ENCODE measurements at places on chromosomes 2 and 18.

DNA sequence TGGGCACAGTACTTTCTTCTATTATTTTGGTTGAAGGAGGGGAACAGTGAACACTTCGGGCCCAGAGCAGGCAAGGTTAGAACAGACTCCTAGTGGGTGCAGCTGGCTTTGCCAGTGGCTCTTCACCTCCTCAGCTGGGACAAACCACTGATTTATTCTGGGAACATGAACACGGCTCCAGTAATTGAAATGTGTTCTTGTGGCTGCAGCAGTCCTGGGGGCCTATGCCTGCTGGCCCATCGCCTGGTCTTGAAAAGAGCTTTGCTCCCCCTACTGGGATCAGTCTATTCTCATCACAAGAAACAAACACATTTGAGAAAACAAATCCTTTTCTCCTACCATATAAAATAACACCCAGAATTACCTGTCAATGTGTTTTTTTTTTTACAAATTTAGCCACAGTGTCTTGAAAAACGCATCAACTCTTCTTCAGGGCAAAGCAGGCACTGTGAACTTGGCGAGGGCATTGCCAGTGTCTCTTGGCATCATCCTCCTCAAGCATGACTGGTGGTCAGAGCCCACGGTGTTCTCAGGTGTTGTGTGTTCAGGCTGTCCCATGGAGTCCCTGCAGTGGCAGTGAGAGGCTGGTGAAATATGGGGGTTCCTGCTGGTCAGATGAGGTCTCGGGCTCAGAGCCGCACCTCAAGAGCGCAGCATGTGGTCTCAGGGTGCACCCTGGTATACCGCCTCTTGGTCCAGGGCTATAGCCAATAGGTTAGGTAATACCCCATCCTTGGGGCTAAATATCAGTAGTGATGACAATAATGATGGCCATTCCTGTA, 51.3 kb downstream of the RNF144A start:
- DNase-seq: no peak

DNA sequence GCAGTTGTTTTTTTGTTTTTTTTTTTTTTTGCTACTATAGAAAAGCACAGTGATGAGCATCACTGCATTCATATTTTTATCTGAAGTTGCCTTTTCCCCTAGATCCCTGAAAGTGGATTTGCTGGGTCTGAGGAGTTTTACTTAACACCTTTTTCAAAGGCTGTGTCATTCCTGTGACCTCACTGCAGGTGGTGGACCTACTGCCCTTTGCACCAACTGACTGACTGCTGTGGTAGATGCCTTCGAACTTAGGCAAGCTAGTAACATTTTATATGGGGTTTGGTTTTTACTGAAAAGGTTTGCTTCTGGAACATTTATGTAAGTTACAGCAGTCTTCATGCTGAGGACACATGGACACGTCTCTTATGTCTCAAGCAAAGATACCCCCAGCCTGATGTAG, 36.2 kb downstream of the SPTBN1 start:
- DNase-seq: no peak

- DNase-seq: no peak
Measured at GRCh38 chr2:180158961-180159360, 151.9 kb upstream of the CWC22 start.

- DNase-seq: no peak
Measured at GRCh38 chr18:13530033-13530878, 196.1 kb downstream of the FAM210A start.

DNA sequence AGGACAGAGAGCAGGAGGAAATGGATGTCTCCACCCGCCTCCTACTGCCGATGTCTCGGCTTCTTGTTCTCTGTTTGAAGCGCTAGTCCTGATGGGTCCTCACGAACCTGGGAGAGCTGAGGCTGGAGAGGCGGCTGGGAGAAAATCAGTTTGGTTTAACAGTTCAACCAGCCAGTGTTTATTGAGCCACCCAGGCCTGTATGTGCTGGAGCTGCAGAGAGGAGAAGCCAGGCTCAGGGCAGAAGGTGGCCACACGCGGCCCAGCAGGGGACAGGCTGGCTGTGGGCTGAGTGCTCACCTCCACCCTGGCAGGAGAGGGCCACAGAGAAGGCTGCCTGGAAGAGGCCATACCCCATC, 202.1 kb downstream of the CYP26B1 start:
- DNase-seq: no peak

GRCh38 chr2:234444893-234445292, 52.0 kb downstream of the ARL4C start:
- DNase-seq: no peak

DNA sequence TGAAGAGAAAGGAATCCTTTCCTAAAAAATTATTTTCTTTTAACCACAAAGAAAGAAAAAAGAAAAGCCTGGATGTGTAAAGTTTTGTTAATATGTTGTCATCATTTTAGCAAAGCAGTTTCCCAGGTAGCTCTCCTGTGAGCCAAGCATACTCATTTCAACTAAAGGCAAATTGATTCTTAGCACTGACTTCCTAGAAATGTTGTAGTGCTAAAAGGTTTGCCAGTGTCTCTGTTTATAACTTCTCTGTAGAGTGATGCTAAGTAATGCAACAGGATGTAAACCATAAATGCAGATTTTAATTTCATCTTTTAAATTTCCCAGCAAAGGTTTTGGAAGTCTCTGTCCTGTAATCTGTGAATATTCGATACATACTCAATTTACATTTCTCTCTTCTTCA, 10.2 kb downstream of the GATA6 start:
- DNase-seq: no peak
